ENCODE measurements at places on chromosomes 4 and X.

GRCh38 chrX:1488141-1488540, 35.4 kb upstream of the ASMTL start:
- no peak for DNase-seq

DNA sequence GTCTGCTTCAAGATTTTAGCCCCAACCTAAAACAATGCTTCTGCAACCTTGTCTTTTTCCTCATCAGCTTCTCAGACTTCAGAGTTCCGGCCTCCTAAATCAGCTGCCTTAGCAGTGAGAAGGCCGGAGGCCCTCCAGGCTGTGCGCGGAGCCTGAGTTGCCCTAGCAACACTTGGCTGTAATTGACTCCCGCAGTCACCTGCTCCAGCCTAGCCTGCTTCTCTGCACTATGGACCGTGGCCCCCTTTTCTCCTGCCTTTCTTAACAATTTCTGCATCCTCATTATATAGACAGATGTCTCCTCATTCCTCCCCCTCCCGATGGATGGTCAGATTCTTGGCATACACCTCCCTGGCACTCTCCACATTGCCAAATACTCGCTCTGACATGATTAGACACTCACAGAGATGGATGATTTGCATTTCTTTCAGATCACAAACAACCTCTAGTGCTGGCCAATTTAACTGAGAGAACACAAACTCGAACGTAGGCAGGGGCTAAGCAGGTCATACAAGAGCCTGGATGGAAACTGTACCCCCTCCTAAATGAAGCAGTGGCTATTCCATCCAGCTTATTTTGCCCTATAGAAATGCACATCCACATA, 9.5 kb upstream of the HUWE1 start:
- DNase-seq: no peak

DNA sequence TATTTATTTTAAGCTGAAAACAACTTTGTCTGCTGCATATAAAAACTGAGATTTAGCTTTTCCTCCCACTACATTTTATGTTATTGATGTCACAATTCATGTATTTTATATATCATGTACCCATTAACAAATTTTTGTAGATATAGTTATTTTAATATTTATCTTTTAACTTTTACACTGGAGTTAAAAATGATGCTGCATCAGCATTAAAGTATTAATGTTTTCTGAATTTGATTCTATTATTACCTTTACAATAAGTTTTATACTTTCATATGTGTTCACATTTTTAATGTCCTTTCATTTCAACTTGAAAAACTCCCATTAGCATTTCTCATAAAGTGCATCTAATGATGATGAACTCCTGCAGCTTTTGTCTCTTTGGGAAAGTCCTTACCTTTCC, 72.2 kb downstream of the CWH43 start:
- no peak for DNase-seq

- no peak for DNase-seq
Measured at GRCh38 chr4:27791640-27792039, 931.0 kb downstream of the STIM2 start.

DNA sequence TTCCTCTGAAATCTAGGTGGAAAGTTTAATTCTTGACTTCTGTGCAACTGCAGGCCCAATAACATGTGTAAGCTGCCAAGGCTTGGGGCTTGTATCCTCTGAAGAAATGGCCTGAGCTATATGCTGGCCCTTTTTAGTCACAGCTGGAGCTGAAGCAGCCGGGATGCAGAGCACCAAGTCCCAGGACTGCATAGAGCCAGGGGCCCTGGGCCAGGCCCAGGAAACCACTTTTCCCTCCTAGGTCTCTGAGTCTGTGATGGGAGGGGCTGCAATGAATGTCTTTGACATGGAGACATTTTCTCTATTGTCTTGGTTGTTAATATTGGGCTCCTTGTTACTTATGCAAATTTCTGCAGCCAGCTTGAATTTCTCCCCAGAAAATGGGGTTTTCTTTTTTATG, 588.5 kb downstream of the CENPC start:
- DNase-seq: no peak

DNA sequence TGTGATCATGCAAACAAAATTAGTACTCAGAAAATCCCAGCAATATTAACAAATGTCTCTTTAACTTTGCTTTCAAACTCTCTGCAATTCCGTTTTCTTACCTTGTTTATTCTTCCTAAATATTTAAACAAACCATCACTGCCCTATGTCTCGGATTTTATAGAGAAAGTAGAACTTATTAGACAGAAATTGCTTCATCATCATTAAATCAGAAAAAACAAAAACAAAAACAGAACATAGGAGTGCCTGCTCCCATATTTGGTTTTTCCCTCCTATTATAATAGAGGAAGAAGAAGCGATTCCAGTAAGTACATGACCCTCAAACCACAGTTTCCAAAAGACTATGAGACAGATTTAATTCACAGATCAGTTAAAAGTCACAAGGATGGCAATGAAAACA, 1228.0 kb downstream of the RPA4 start:
- no peak for DNase-seq

DNA sequence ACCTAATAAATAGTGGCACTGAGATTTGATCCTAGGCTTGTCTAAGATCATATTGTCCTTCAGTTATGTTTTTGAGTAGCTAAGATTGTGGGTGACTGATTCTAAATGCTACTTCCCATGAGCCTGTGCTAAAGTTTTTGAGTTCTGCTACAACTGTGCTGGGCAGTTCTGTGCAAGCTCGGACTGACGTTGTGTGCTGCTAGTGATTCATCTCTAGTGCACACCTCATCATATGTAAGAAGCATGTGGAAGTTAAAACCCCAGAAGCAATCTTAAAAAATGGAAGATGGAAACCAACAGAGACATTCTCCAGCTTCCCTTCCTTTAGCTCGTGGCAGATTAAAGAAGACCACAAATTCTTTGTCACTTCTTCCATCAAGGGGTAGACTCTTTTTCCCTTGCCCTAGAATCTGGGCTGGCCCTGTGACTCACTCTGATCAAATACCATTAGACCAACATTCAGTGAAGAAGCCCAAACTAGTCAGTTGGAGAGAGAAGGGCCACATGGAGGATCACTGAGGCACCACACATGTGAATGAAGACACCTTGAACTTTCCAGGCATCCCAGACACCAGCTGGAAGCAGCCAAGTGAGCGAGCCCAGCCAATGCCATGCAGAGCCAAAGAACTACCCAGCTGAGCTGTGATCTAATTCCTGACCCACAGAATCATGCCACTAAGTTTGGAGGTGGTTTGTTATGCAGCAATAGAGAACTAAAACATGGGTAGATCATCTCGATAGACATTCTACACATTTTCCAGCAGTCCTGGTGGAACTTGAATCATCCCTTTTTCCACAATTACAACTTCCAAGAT, 16.8 kb downstream of the ARHGAP6 start:
- DNase-seq: no peak

DNA sequence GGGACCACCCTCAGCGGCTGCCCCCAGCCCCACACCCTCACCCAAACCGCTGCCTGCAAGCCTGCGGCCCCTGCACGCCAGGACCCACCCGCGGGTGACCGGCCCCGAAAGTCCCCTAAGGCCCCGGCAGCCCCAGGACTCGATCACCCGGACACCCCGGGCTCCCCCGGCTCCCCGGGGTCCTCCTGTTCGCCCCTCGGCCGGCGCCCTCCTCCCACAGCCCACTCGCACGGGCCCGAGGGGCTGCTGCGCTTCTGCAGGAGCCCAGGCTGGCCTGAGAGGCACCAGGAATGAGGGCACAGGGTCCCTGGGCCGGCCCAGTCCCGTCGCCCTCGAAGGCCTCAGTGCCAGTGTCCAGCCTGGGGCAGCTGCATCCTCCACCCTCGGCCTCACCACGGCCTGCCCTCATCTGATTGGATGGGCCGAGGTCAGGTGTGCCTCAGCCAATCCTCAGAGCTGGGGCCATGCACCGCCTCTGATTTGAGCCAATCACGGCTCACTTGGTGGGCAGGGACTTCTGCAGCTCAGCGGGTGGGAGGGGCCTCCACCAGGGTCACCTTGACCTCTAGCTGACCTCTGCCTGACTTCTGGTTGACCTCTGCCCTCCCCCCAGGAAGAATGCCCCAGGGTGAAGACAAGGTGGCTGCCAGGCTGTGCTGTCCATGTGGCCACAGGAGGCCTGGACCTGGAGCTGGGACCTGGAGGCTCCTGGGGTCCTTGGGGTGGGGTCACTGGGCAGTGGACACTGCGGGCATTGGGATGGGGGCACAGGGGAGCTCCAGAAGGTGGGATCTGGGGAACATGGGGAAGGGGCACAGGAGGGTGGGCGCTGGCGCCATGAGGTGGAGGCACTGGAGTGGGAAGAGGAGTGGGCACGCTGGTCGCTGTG, 97.6 kb upstream of the NKX1-1 start:
- DNase-seq: no peak

- DNase-seq: no peak
Measured at GRCh38 chr4:76634220-76634619, 199.2 kb downstream of the SHROOM3 start.

- no peak for DNase-seq
Measured at GRCh38 chr4:81084634-81085033, 54.1 kb downstream of the BMP3 start.

DNA sequence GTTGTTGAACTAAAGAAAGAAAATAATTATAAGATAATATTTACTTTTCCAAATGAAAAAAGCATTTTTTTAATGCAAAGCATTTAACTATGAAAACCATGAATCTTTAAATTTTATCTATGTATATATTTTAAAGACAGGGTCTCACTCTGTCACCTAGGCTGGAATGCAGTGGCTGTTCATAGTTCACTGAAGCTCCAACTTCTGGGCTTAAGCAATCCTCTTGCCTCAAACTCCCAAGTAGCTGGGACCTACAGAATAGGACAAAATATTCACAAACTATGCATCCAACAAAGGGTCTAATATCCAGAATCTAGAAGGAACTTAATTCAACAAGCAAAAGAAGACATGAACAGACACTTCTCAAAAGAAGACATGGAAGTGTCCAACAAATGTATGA, 55.9 kb upstream of the ALB start:
- DNase-seq: no peak

All from MM.1S (cell line).